Stimulated activated CD4-positive, alpha-beta T cell treated with anti-CD3 and anti-CD28 coated beads, Interleukin-15, amount 100 ng/mL, for 1 hour (primary cell): ENCODE measurements at places on chromosomes 12 and 14.
A peak's percentile ranks its signal among the peaks of the same experiment; 100 is the strongest.

- no peak for DNase-seq
Measured at GRCh38 chr14:21120686-21121085, 19.8 kb downstream of the TMEM253 start.

DNA sequence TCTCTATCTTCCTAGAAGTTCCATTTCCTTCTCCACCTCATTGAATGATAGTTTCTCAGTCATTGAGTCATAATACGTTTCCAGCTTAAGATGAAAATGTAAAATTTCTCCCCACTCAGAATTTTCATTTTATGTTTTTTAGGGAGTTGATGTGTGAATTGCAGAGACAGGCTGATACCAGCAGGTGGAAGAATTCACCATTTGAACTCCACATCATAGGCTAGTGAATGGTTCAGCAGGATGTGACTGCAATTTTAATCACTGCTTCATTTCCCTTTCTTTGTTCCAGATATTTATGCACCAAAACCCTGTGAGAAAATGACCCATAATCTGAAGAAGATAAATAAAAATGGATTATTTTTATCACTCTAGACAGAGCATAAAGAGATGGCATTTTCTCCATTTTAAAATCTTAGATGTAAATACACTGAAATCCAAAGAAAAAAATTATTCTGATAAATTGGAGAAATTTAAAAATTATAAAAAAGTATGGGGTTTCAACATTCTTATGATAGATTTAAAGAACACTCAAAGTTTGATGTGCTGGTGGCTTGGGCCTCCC, 10.6 kb upstream of the PYGL start:
- no peak for DNase-seq

GRCh38 chr14:90664911-90665310, 151.3 kb downstream of the TTC7B start:
- DNase-seq = no peak

DNA sequence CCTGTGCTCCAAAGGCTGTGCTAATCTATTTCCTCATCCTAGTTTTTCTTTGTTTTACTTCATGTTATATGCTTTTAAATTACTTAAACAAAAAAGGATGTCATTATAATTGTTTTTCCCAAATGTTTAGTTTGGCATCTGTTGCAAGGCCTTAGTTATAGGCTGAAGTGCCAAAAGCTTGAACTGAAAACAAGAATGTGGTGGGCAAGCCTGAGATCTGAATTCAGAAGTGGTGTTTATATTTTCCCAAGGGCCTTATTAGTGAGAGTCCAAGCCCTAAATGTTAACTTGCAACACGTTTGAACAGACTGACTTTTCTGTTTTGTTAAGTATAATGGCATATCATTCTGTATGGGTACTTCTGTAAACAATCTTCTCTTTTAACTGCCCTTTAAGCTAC, 326.8 kb downstream of the CCDC91 start:
- no peak for DNase-seq

DNA sequence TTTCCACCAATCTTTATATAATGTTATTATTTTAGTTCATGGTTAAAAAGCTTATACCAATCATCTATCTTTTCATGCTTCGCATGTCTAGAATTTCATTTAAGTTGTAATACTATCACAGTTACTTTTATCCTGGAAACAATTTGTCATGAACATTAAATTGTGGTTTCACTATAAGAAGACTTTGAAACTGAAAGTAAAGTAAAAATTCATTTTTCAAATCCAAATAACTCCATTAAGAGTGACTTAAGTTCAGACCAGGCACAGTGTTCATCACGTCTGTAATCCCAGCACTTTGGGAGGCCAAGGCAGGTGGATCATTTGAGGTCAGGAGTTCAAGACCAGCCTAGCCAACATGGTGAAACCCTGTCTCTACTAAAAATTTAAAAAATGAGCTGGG, 12.4 kb downstream of the ESR2 start:
- no peak for DNase-seq

- DNase-seq = no peak
Measured at GRCh38 chr14:72401101-72401625, 468.9 kb downstream of the RGS6 start.

DNA sequence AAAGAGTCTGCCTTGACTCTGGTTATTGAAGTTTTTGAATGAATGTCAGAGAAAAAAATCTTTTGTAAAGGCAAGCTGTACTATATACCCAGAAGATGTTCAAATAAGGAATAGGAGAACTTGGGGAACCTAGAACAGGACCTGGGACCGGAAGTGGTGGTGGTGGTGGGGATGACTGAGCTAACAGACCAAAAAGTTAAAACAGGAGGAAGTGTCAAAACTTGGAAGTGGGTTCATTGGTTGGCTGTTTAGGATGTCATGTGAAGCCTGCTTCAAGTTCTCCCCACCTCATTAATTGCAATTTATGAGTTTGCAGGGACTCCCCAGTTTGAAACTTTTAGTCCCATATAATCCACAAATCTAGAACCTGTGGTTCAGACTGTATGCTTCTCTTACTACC, 26.2 kb downstream of the PLXNC1 start:
- DNase-seq = no peak

DNA sequence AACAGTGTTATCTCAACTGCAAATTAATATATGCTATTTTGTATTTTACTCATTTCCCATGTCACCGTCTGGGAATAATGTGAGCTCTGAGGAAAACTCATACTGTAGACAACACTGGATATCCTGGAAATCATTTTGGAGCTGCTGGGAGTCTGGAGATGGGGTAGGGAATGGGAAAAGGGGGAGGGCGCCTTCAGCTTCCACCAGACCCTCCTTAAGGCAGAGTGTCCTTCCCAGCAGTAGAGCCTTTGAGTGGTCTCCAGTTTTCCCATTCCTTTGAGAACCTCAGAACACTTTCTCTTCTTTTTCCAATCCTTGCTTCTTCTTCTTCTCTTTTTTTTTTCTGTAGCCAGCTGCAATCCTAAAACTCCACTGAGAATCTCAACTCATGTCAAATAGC, 5.4 kb upstream of the LRIG3 start:
- no peak for DNase-seq

DNA sequence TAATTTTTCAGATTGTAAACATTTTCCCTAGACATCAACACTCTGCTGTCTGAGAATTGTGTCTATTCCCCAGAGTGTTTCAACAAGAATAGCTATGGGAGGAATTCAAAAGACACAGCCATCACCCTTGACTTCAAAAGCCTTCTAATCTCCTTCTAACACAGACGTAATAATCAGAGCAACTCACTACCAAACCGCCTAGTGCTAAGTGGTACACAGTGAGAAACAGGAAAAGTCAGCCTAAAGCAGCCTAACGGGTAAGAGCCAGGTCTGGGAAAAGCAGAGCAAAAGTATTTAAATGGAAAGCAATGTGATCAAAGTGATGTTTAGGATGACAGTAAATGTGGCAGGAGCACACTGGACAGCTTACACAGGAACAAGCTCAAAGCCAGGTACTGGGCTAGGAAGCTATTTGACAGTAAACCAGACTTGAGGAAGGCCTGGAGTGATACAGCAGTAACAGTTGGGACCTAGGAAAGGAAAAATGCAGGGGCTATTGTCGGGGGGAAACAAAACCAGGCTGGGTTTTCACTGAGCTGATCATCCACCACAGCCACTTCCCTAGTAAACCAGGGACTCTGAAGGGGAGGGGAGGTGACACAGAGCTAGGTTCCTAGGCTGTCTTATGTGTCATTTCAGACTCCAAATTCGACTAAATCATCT, 29.4 kb downstream of the CORO1C start:
- no peak for DNase-seq

- no peak for DNase-seq
Measured at GRCh38 chr12:2417481-2418160, 364.8 kb downstream of the CACNA1C start.

DNA sequence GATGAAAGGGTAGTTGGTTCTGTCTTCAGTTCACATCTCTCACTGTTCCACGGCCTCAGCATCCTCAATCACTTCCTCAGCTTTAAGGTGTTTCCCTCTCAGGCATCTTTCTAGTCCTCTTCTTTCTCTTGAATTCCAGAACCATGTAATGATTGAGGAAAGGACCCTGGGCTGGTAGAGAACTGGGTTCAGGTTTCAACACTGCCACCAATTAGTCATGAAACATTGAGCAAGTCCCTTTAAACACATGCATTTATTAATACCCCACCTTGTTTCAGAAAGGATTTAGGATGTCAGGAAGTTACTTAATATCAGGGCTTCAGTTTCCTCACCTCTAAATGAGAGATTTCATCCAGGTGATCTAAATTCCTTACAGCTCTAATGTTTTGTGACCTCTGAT, 7.2 kb downstream of the DMAC2L start:
- DNase-seq = no peak

GRCh38 chr12:25051171-25051570, 102.3 kb upstream of the BCAT1 start:
- no peak for DNase-seq

- no peak for DNase-seq
Measured at GRCh38 chr14:68957775-68958174, 21.3 kb downstream of the ACTN1 start.

GRCh38 chr14:21894003-21894897, 220.6 kb upstream of the OR4E1 start:
- DNase-seq = peak; percentile 28

- DNase-seq = no peak
Measured at GRCh38 chr14:101222362-101223070, 319.0 kb upstream of the RTL1 start.
